Urinary bladder (tissue), 4 donors: ENCODE measurements at places on chromosomes 11 and 22. TPM values are rescaled to one million over a fixed set of nuclear protein-coding genes. Genes with fewer than 3 reads are reported as not detected.

GRCh38 chr22:22404598-22405284 lies 103.8 kb downstream of the ZNF280B start:
- no peak for DNase-seq

Gene APOL6
- polyA plus RNA-seq, result 7.0 TPM

Gene GTSE1
- polyA plus RNA-seq, result 0.33 TPM

GRCh38 chr11:72352859-72353551 lies 81.3 kb downstream of the CLPB start:
- peak; percentile 37 for DNase-seq

DNA sequence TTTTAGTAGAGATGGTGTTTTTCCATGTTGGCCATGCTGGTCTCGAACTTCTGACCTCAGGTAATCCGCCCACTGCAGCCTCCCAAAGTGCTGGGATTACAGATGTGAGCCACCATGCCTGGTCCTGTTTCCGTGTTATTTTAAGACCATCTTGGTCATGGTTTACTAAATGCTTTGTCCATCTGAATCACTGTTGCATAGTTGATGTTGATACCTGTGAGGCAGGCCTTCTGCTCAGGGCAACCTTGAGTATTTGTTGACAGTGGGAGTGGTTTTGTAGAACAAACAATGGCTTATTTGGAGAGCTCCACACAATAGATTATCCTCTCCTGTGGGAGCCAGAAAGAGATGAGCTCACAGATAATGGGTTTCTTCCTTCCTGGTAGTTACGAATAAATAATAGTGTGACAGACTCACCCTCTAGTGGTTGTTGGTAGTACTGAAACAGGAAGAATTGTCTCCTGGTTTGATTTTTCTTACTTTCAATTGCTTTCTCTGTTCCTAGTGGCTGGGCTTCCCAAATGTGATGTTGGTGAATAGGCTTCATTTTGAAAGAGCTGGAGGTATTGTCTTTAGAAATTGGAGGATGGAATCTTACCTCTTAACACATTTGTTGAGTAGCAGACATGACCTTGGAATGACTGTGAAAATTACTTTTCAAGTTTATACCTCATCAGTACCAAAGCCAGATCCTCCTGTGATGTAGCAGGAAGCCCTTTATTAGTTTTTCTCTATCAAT lies 39.0 kb downstream of the CTNND1 start:
- peak; percentile 79 for DNase-seq

- no peak for DNase-seq
These were observed 68.8 kb downstream of the PRDM11 start for GRCh38 chr11:45215098-45215865.

GRCh38 chr22:25002241-25002985 lies 49.9 kb downstream of the KIAA1671 start:
- no peak for DNase-seq

Gene RIMBP3B
- polyA plus RNA-seq, result 0.05 TPM

GRCh38 chr22:19122752-19123492 lies 710 bp upstream of the DGCR2 start:
- no peak for DNase-seq

DNA sequence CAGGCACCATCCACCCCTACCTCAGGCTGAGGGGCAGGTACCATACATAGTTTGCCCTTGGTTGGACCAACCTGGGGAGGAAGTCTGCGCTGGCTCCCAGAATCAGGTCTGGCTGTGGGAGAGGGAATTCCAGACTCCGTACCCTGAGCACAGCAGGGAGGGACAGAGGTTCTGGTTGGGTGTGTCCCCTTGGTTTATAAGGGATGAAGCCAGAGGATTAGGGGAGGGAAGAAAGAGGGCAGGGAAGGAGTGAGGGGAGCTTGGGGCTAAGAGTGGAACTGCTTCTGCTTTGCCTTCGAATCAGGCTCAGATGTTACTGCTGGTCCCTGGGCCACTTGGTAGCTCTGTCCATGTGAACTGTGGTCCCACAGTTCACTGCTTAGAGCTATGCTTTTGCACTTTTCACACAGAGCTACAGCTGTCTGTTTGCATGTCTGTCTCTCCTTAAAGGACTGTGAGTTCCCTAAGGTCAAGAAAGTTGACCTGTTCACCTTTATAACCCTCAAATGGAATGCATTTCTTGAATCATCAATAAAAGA lies 9.2 kb downstream of the MMP20 start:
- DNase-seq, result no peak

- DNase-seq, result no peak
These were observed 12.3 kb downstream of the BLID start for GRCh38 chr11:122103726-122104125.

DNA sequence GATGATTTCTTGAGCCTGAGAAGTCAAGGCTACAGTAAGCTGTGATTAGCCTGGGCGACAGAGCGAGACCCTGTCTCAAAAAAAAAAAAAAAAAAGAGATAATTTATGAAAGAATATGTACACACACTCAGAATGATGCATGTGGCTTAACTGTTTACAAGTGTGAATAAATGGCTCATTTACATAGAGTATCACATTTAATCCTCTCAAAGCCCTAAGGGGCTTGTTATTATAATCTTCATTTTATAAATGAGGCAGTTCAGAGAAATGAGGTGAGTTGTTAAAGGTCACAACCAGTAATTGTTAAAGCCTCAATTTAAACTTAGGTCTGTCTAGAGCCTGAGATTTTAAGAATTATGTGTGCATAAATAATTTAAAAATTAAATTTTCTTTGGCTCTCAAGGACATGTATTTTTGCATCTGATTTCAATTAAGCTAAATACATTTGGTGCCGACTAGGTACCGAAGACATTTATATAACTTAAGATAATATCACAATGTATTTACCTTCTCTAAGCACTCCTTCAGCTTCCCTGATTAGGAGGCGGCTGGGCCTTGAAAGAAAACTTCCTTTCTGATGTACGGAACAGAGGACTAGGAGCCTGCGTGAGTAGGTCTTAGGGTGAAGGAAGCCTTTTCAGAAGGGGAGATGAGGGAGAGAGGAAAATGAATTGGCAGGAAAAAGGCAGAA lies 28.5 kb upstream of the DDX6 start:
- DNase-seq, result no peak

Gene PHOX2A
- 1.1 TPM for polyA plus RNA-seq

DNA sequence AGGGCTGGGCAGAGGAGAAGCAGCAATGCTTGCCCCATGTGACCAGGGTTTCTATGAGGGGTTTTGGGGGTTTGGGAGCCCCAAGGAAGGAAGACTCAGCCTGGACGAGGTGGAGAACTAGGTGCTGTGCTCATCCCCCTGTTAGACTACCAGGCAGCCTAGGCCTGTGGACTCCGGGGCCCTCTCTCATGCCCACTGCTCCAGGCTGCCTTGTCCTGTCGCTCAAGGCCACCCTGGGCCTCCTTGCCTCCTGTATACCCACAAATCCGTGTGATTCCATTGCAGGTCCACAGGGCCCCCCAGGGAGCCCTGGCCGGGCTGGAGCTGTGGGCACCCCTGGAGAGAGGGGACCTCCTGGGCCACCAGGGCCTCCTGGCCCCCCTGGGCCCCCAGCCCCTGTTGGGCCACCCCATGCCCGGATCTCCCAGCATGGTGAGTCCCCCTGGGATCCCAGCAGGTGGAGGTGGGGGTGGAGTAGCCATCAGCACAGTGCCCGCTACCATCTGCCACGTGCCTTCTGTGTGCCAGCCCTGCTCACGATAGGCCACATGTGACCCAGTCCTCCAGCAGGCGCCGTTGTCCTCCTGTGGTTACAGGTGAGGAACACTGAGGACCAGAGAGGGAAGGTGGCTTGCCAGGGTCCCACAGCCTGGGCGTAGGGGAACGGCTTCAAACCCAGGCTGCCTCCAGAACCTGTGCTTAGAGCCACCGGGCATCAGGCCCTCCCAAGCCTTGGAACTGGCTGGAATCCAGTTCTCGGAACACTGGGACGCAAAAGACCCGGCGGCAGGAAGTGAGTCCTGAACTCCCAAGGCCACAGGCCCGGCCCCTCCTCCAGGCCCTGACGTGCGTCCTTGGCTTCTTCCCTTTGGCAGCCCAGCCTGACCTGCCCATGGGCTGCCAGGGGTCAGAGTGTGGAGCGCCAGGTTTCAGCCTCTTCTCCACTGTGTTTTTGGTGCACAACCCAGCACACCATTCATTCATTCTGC lies 26.6 kb downstream of the EMID1 start:
- no peak for DNase-seq

- DNase-seq, result no peak
These were observed 7.5 kb upstream of the SYT8 start for GRCh38 chr11:1827095-1827813.

Gene SLC37A2
- 7.7 TPM for polyA plus RNA-seq

Gene CLDN5
- polyA plus RNA-seq, result 148 TPM

- no peak for DNase-seq
These were observed 46.4 kb upstream of the TBCEL start for GRCh38 chr11:120977266-120978137.

Gene NXPE4
- not detected for polyA plus RNA-seq

DNA sequence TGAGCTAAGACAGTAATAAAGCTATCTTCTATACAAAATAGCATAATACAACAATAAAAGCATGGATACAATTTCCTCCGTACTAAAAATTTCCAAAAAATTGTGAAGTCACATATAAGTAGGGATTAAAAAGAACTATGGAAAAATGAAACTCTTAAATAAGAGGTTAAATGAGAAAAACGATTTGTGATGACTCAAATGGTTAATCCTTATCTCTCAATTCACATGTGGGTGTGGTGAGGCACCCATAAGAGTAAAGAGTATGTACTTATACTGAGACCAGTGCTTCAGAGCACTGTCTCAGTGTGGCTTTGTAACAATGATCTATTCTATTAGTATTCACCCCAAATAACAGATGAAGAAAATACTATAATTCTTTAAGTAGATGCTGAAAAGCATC lies 25.0 kb upstream of the CCDC34 start:
- DNase-seq, result no peak

Gene SMTNL1
- polyA plus RNA-seq, result not detected

DNA sequence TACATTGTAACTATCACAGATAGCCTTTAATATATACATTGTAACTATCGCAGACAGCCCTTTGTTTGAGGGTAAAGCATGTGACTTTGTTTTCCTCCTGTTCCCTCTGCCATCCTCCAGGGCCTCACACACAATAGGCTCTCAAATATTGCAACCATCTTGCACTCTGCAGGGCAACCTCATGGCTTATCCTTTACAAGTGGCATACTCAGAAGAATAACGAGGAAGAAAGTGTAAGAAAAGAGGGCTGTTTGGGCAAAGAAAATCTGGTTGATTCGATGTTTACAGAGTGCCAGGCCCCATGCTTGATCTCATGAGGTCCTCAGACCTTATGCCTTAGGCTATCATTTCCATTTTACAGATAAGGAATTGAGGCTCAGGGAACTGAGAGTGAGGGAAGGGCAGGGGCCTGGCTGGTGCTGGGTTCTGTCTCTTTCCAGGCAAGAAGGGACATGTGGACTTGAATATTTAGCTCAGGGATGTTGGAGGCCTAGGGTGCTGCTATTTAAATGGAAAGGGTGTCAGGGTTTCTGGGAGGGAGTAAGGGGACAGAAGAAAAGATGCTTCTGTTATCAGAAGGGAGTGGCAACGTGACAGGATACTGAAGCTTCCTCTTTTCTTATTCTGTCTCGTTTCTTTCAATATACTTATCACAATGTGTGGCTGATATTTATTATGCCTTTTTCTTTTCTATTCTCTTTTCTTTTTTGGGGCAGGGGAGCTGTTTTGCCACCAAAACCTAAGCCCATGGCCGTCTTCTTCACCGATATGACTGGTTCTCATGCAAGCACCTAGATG lies 1.1 kb upstream of the SAMM50 start:
- DNase-seq, result no peak

- DNase-seq, result no peak
These were observed 96.2 kb upstream of the NTM start for GRCh38 chr11:131274233-131274632.

DNA sequence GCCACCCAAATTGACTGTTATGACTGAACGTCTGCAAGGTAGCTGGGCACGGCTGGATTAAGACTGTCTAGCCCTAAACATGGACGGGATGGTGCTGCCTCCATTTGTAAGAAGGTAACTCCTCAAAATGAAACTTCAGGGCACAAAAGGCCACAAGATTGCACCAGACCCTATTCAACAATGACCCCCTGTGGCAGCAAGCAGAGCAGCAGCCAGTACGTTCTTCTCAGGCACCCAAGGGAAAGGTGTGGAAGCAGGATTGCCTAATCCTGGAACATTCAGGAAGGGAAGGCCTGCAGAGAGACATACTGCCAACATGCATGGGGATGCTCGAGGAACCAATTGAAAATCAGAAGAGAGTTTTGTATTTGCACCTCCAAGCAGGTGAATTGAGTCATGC lies 4.5 kb upstream of the TBX10 start:
- DNase-seq, result no peak

DNA sequence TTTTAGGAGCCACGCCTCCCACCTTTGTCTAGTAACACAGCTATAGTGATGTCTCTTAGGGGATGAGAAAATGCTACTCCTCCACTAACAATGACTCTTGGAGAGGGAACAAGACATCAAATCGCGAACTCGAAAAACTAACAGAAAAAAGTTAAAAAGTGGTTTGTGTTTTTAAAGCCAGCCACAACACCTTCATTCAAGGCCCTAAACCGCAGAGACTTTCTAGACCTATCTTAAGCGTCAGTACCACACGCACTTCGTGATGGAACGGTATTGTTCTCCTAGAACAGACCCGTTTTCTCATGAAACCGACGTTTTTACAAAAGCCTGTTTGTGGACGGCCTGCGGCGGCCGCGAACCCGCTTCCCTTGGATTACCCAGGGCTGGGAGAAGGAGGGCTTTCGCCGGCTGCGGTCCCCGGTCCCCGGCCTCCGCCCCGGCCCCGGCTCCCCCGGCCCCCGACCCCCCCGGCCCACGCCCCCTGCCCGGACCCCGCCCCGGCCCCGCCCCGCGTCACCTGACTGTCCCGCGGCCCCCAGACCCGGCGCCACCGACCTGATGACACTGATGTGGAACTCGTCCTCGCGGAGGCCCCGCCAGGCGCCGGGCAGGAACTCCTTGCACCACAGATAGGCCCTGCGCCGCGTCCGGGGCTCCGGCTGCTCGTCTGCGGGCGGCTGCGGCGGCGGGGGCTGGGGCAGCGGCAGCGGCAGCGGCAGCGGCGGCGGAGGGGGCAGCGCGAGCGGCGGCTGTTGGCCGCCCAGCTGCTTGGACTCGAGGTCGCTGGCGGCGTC lies 718 bp downstream of the CHKA start:
- DNase-seq, result no peak

Gene VPREB1
- not detected for polyA plus RNA-seq
